Neural progenitor cell (in vitro differentiated cells): ENCODE measurements at places on chromosomes 2 and 18.

DNA sequence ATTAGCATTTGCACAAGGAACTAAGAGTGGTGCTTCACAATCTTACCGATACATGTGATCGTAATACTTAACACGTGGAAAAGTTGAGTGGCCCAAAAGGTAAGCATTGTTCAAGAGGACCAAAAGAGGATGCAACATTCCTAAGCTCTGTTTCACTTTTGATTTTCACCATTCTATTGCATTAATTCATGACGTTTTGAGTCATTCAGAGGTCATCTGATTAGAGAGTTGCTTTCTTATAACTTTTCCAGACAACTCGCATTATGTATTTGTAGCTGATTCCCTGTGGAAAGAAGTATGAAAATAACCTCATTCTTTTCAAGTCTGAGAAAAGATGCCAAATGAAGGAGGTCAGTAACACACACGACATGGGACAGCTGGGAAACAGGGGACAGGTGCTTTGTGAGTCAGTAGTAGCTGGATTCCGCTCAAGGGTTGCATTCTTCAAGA lies 344.4 kb downstream of the RND3 start:
- no peak for DNase-seq

DNA sequence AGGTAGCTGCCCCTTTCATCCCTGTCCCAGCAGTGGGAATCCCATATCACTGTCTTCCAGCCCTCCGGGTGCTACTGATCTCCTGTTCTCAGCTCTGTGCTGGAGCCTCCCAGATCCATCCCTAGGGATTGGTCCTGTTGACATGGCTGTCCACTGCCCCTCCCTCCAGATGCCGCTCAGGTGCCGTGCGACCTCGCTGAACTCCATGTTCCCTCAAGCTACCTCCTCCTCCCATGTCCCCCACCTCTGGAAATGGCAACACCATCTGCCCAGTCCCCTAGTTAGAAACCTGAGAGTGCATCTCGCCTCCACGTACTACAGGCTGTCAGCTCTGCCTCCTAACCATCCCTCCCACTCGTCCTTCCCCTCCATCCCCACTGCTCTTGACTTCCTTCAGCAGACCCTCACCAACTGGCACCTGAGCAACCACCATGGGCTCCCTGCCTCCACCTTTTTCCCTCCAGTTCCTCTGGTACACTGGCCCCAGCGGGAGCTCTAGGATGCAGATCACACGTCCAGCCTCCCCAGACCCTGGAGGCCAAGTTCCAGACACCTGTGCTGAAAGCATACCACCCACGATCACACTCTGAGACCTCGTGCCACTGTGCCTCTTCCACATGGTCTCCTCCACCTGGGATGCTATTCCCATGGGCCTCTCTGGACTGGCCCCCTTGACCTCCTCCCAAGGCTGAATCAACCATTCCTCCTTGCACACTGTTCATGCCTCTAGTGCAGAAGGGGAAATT lies 106.8 kb downstream of the KLHL29 start:
- DNase-seq = no peak

DNA sequence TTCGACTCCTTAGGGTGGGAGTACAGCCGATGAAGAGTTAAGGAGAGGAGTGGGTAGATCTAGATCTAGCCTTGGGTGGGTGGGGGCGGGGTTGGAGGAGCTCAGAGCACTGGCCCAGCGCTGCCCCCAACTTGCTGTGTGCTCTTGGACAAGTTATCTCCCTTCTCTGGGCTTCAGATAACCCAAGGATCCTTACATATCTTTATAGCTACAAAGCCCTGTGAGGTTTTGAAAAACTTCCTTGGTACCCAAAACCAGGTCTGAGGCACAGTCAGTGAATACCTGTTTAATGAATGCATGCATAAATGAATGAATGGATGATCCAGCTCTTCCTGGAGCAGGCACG lies 1.3 kb upstream of the ODC1 start:
- no peak for DNase-seq

- DNase-seq = no peak
Observed at GRCh38 chr2:179273461-179273962, 8.9 kb upstream of the SESTD1 start.

DNA sequence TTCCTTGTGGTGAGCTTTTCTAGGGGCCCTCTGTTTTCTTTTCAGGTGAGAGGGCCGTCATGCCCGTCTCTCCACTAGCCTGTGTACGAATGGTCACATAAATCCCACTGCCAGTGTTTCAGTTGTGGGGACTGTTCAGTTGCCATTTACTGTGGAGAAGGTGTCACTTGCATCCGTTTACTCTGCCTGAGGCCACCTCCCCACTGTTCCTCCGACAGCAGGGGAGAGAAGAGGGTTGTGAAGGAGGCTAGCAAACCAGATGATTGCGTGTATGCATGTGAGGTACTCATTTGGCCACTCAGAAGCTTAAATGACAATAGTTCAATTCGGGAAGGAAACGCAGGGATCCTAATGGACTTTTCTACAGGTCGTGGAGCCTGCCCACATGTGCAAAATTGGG lies 3.3 kb downstream of the MTCL1 start:
- DNase-seq = no peak

DNA sequence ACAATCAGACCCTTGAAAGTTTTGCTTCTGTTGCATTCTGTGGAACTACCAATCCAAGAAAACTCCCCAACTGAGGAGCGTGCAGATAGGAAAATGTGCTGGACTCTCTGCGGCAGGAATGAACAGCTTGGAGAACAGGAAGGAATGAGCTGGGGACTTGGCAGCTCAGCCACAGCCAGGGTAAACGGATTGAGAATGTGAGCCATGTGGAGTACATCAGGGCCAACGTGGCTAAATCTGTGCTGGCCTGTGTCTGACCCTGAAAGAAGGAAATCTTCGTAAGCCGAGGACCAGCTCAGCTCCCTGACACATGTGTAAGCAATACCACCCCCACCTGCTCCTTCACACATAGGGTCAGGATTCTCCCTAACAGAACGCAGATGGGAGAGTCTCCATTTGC lies 1023.7 kb downstream of the BCL11A start:
- no peak for DNase-seq

GRCh38 chr18:3498698-3499471 lies 48.9 kb downstream of the TGIF1 start:
- DNase-seq = peak; percentile 88

GRCh38 chr18:49020129-49020528 lies 69.4 kb upstream of the SMAD7 start:
- DNase-seq = no peak
